Cardiac septum (tissue), 1 donor: ENCODE measurements at places on chromosomes 16 and 17. TPM values are rescaled to one million over a fixed set of nuclear protein-coding genes. Genes with fewer than 3 reads are reported as not detected.

Gene KRT40
- total RNA-seq = not detected

GRCh38 chr17:30296499-30297080 is 4.8 kb upstream of the BLMH start:
- DNase-seq = no peak

GRCh38 chr17:76553178-76553908 is 13.5 kb downstream of the PRCD start:
- DNase-seq = no peak

Gene CDH11
- total RNA-seq = 26.1 TPM
